ENCODE measurements at places on chromosomes 16 and 17.

DNA sequence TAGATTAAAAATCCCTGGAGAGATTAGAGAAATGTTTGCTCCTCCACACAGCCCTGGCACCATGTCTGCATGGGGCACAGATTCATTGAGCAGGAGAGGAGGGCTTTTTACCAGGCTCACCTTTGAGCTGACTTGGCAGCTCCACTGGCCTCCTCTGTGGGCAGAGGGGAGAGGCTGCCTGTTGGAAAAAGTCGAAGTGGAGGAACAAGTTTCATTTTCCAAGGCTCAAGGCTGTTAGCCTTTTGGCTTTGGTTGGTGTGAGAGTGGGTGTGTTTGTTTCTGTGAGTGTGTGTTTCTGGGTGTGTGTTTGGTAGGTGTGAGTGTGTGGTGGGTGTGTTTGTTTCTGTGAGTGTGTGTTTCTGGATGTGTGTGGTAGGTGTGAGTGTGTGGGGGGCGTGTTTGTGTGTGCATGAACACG lies 5.6 kb downstream of the TMEM238L start:
- DNase-seq, result no peak

- DNase-seq, result no peak
Observed at GRCh38 chr16:3745751-3746355, 28.5 kb upstream of the TRAP1 start.

GRCh38 chr16:50166511-50167500 lies 13.7 kb downstream of the TENT4B start:
- DNase-seq, result no peak

- DNase-seq, result no peak
Observed at GRCh38 chr16:13012601-13013000, 111.2 kb downstream of the SHISA9 start.

DNA sequence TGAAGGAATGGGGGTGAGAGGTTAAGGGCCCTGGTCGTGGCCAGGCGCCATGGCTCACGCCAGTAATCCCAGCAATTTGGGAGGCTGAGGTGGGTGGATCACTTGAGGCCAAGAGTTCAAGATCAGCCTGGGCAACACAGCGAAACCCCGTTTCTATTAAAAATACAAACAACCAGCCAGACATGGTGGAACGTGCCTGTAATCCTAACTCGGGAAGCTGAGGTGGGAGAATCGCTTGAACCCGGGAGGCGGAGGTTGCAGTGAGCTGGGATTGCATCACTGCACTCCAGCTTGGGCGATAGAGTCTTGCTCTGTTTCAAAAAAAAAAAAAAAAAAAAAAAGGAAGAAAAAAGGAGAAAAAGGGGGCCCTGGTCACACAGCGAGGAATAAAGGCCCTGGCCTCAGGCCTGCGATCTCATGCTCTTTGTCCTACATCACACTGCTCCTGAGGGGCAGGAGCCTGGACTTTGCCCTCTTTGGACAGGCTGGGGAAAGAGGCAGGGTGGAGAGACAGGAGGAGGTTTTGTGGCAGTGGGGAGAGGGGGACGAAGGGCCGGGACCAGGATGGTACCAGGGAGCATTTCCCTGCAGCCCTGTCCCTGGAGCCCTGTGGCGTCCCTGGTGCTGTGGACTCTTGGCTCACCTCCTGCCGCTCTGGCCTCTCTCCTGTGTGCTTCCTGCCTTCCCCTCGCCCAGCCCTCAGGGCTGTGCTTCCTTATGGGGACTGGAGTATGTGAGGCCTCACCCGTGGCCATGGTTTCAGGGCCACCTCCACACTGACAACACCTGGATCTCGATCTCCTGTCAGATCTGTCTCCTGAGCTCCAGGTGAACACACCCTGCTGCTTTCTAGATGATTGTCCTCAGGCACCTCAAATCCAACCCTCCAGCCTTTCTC lies 19.7 kb upstream of the SLC25A19 start:
- DNase-seq, result no peak

GRCh38 chr17:79324194-79324593 lies 249.6 kb downstream of the ENGASE start:
- DNase-seq, result no peak

- no peak for DNase-seq
Observed at GRCh38 chr17:75249564-75249963, 11.8 kb downstream of the GGA3 start.

- no peak for DNase-seq
Observed at GRCh38 chr17:70098030-70098429, 23.0 kb downstream of the KCNJ16 start.

GRCh38 chr17:37848690-37849616 lies 75.3 kb upstream of the TBC1D3K start:
- DNase-seq, result no peak

DNA sequence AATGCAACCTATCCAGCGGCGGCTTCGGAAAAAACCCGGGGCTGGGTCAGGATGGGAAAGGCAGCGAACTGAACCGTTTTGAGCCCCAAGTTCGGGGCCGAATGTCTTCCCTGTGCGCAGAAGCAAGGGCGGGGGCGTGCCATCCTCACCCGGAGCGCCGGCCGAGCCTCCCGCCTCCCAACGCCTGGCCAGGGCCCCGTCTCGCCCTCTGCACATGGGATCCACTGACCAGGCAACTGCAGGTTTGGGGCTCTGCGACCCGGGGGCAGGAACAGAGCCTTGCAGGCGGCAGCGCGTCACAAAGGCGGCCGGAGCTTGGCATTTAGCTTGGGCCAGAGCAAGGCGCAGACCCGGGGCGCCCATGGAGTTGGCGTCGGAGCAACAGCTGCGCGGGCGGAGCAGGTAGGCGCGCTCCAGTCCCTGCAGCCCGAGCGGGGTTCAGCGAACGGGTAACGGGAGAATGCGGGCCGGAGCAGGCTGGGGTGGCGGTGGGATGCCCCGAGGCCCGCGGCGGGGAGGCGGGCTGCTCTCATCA lies at the start of gene FBXO39:
TSS of gene FBXO39 (plus strand) at position 345 of the 535 bp plus-strand sequence. CDS start 3,654 bp downstream, outside the sequence.
- DNase-seq, result no peak

DNA sequence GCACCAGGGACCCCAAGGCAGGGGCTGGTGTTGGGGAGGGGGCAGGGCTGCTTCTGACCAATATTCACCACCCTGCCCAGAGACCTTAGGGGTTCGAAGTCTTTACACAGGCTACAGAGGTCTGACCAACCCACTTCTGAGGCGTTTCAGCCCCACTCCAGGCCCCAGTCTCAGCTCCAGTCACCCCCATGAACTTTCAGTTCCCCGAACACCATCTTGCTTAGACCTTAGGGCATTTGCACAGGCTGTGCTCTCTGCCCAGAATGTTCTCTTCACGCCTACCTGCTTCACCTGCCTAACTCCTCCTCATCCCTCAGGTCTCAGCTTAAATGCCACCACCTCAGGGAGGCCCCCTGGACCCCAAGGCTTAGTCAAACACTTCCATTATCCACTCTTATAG lies 25.8 kb upstream of the CPNE2 start:
- no peak for DNase-seq

- no peak for DNase-seq
Observed at GRCh38 chr16:67907397-67908180, 14.5 kb downstream of the PSKH1 start.

- DNase-seq, result no peak
Observed at GRCh38 chr17:47905221-47905733, 9.2 kb downstream of the SP2 start.

- no peak for DNase-seq
Observed at GRCh38 chr16:81823111-81823510, 44.0 kb downstream of the PLCG2 start.

DNA sequence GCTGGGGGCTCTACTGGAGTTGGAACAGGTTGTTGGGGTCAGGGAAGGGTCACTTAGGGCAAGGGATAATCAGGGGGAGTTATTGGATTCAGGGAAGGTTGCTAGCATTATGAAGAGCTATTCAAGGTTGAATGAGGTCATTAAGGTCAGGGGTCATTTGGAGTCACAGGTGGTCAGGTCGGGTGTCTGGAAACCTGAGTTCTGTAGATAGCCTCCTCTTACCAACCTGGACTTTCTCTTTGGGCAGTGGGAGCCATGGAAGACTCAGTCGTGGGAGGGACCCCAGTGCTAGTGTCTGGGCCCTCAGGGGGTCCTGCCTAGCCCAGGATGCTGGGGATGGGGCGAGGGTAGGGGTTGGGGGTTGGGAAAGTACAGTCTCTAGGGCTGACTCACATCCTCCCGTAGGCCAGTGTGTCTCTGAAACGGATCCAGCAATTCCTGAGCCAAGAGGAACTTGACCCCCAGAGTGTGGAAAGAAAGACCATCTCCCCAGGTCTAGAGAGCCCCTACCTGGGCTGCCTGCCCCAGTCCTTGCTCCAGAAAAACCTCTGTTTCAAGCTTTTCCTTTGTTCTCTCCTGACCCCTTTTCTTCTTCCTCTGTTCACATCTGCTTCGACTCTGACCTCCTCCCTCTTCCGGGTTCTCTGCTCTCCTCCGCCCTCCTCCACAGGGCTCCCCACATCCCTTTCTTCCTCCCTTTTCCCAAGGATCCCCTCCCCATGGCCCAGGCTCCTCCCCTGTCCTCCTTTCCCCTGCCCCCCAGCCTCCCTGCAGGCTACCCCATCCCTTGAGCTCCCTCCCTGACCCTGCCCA lies 33.5 kb downstream of the ABCC3 start:
- DNase-seq, result no peak

GRCh38 chr17:2053380-2054261 lies 1.3 kb upstream of the HIC1 start:
- peak; percentile 77 for DNase-seq

DNA sequence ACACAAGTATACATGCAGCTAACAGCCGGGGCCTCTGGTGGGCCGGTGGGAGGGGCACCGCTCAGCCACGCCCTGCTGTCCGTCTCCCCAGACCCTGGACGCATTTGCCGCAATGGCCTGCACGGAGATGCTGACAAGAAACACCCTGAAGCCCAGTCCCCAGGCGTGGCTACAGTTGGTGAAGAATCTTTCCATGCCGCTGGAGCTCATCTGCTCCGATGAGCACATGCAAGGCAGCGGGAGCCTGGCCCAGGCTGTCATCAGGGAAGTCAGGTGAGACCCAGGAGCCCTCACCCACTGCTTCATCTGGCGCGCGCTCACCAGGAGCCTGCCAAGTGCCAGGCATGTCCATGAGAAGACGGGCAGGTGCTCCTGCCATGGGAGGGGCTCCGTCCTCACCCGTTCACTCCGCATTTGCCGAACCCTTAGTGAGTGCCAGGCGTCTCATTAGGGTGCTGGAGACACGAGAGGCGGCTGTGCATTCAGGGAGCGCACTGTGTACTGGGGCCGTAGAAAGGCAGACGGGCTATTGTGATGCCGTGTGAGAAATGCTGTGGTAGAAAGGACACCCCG lies 51.4 kb upstream of the ENDOV start:
- DNase-seq, result no peak

Data from central memory CD4-positive, alpha-beta T cell (primary cell).